ENCODE measurements at places on chromosomes 13 and 19.

DNA sequence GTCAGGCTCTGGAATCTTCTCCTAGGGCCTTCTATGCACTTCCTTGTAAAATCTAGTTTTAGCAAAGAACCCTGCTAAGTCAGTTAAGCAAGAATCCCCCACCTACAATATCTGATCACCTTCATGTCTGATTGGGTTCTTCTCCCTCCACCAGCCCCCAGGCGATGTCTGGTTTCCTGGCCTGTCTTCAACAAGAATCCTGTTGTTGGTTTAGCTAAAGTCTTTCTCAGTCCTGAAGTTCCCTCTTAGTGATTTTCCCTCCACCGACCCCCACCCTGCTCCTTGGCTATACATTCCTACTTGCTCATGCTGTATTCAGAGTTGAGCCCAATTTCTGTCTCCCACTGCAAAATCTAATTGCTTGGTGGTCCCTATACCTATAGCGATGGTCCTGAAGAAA is 35.2 kb upstream of the SLC46A3 start:
- no peak for DNase-seq

DNA sequence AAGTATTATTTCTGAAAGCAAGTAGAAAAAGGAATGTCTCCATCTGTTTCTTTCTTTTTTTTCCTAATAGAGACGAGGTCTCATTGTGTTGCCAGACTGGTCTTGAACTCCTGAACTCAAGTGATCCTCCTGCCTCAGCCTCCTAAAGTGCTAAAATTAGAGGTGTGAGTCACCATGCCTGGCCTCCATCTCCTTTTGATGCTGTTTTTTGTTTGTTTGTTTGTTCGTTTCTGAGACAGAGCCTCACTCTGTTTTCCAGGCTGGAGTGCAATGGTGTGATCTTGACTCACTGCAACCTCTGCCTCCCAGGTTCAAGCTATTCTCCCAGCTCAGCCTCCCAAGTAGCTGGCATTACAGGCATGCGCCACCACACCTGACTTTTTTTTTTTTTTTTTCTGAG is 14.5 kb upstream of the ABCC4 start:
- DNase-seq, result no peak

DNA sequence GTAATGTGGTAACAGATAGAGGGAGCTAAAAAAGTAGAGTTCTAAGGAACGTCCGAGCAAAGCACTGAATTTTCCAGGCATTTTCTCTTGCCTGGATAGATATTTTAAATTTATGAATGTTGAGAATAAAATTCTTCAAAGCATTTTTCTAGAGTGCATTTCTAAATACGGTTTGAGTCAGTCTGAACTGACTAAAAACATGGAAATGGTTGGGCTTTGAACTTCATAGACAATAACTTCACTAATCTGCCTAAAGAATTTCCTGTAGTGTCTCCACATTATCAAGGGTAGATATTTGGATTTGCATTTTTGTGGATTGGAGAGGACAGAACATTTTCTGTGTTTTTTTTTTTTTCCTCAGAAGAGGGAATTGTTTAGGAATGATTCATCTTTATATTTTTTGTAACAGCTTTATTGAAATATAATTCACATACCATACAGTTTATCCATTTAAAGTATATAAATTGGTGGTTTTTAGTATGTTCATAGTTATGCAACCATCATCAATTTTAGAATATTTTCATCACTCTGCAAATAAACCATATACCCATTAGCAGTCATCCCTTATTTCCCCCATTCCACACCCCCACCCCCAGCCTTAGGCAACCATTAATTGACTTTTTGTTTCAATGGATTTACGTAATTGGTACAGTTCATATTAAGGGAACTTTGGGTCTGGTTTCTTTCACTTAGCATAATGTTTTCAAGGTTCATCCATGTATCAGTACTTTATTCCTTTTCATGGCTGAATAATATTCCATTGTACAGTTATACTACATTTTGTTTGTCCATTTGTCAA is 20.7 kb downstream of the GARRE1 start:
- no peak for DNase-seq

GRCh38 chr13:33411312-33411711 is 125.8 kb upstream of the STARD13 start:
- DNase-seq, result no peak

DNA sequence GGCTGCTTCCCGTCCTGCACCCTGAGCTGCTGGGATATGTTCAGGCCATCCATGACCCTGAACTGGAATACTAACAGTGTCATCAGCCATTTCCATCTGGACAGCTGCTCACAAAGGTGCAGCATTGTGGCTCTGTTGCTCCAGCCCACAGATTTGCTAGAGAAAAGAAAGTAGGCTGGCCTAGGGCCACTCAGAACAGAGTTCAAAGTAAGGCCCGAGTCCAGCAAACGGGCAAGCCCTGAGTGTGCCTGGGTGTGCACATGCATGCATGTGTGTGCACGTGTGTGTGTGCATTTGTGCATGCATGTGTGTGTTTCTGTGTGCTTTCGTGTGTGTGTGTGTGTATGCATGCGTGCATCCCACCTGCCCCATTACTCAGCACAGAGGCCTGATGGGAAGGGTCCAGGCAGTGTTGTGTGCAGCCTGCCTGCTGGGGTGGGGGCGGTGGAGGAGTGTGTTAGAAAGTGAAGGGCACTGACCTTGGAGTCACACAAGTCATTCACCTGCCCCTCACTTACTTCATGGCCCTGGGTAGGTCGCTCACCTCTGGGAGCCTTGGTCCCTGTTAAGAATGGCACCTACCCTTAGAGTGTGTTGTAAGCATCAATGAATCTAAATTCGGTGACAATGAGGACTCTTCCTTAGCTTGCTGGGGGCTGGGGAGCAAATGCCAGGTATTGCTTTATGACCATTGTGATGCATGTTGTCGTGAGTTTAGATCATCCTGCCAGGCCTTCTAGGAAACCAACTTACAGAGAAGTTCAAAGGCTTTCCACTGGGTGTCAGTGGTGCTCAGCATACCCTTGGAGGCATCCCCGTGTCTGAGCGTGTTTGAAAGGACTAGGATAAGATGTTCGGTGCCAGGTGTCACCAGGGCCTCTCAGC is 53.2 kb downstream of the GPR12 start:
- DNase-seq, result no peak

DNA sequence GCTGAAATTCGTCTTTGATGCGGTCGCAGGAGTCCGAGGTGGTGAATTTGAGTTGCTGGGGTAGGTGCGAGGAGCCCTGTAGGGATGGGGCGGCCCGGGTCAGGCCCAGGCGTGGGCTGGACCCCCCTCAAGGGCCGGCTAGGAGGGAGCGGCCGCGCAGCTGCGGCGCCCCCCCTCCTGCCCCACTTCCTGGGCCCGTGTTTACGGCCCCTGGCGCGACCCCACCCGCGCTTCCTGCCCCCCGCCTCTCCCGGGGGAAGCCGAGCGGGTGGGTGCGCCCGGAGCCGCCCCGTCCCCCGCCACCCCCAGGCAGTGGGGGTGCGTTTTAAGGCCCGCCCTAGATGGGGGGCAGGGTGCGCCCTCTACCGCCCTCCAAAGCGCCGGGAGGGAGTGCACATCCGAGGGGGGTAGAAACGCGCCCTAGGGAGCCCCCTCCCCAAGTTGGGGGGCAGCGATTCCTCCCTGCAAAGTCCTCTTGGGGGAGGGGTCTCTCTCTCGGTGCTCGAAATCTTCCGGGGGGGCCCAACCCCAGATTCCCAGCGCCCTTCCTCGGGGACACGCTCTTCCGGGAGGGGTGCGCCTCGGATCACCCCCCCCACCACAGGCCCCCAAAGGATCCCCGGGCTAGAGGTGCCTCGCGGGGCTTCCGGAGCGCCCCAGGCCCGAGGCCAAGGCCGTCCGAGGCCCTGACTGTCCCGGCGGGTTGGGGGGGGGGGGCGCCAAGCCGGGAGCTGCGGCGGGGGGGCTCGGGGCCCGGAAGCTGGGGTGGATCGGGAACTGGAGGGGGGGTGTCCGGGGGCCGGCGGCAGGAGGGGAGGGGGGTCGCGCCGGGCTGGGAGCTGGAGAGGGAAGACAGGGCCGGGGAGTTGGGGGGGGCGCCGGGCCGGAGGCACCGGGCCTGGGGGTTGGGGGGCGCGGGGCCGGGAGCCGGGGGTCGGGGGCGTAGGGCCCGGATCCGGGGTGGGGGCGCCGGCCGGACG is 823 bp downstream of the TLE5 start:
- no peak for DNase-seq

DNA sequence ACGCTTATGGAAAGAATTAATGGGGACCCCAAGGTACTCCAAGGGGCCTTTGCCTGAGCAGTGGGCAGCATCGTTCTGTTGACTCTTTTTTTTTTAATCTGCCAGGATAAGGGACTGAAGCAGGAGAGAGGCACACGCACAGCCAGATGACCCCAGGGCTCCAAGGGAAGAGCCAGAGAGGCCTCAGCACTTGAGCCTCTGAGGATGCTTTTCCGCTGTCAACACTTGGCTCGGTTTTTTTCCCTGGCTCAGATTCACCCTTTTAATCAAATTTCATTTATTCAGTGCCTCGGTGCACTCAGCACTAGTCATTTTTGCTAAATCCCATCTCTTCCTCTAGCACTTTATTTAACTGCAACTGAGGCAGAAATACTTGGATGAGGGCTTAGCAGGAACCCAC is 226.3 kb downstream of the FGF9 start:
- DNase-seq, result no peak

GRCh38 chr13:33686772-33687480 is 131.0 kb upstream of the RFC3 start:
- no peak for DNase-seq

DNA sequence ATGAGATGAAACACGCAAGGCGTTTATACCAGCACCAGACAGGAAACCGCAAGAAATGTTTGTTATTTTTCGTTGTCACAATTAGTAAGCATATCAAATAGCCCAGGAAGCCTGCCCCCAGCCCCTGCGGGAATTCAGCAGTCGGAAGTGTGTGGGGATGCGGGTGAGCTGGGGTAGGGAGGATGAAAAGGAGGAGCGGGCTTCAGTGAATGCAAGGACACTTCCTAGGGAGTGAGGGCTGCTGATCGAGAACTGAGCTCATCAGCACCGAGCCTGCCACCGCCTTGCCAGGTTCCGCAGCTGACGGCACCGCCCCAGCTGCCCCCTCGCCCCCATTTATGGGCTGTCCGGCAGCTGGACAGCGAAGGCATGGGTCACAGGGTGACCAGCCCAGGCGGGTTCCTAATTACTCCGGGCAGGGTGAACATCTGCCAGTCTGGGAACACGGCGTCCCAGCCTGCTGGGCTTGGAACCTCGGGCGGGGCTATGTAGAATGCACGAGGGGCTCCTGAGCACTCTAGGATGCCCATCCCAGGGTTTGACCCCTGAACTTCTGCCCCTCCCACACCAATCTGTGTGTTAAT is 1.6 kb upstream of the BEST2 start:
- no peak for DNase-seq

DNA sequence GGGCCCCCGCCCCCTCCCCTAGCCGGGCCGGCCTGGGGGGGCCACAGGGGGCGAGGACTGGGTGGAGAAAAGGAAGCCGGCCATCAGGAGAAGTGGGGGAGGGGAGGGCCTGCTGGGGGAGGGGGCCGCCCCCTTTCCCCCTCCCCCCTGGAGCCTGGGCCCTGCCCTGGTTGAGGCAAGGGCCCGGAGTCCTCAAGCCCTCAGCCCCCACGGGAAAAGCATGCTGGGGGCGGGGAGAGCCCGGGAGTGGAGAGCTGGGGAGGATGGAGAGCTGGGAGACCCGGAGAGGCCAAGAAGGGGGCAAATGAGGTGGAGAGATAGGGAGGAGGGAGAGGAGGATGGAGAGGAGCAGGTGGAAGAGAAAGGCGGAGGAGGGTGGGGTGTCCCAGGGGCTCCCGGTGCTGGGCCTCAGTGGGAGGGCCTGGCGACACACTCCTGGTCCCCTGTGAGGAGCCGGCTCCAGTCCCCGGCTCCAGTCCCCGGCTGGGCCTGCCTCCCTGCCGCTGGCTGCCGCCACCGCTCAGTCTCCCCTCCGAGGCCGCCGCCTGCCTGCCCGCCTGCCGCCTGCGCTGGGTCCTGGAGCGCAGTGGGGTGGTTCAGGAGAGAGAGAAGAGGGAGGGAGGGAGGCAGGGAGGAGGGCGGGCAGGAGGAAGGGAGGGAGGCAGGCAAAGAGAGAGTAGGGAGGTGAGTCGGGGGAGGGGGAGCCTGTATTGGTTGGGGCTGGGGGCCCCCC is at the start of gene GRIK5:
TSS of gene GRIK5 (minus strand) at position 588 of the 733 bp plus-strand sequence. CDS start 4,436 bp downstream, outside the sequence.
- no peak for DNase-seq

GRCh38 chr13:25215253-25215575 is 43.1 kb upstream of the AMER2 start:
- DNase-seq, result no peak

GRCh38 chr13:42333613-42334328 is 61.8 kb downstream of the AKAP11 start:
- DNase-seq, result no peak

DNA sequence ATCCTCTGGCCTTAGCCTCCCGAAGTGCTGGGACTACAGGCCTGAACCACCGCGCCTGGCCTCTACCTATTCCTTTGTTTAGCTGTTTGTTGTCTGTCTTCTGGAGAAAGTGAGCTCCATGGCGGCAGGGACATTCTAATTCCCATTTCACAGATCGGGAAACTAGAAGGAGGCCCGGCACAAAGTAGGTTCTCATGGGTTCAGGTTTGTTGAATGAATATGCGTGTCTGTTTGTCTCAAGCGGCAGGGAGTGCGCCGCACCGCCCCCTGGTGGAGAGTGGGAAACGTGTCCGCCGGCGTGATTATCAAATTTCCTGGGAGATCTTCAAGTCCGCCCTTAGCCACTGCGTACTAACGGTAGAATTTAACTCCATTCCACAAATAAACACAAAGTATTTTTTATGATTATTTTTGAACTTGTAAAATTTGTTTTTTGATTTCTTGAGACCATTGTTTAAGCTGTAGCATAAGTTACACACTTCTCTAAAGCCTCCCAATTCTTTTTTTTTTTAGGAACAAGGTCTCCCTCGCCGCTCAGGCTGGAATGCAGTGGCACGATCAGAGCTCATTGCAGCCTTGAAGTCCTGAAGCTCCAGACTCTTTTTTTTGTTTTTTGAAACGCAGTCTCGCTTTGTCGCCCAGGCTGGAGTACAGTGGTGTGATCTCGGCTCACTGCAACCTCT is 8.9 kb upstream of the CCDC9 start:
- DNase-seq, result no peak

- no peak for DNase-seq
These were observed 14.6 kb upstream of the USE1 start for GRCh38 chr19:17200408-17201079.

DNA sequence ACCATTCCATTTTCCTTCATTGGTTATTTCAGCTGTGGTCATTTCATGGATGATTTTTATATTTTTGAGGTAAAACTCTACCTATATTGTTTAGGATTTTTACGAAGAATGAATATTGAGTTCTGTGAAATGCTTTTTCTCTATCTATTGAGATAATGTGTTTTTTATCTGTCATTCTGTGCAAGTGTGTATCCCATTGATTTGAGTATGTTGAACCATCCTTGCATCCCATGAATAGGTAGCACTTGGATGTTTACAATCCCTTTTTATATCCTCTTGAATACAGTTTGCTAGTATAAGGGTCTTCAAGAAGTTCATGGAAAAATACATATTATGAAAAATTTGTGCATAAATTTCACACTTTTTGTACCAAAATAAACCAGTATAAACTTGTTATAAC is 9.8 kb upstream of the ZNF525 start:
- DNase-seq, result no peak

All from cortex of kidney (tissue), 1 donor.